Trophoblast cell (in vitro differentiated cells and primary cell): ENCODE measurements at places on chromosomes 3 and 15.

- DNase-seq: no peak
Observed at GRCh38 chr3:162021206-162021605, 524.6 kb downstream of the OTOL1 start.

DNA sequence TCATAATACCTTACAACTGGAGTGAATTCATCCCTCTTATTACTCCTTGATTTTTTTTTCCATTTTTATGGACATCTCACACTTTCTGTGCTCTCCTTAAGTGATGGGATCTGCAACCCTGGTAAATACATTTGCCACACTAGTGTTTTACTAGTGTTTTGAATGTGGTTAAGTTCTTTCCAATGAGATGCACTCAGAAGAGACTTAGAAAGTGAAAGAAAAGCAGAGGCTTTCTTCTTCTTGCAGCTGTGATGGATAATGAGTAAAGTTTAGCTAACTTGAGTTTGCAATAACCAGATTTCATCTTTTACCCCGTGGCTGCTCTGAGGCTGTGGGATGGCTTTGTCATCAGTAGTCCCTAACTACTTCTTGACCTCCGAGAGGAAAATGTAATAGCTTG, 1248.4 kb downstream of the NSUN3 start:
- no peak for DNase-seq

GRCh38 chr3:101829874-101830273, 19.4 kb upstream of the NFKBIZ start:
- no peak for DNase-seq

DNA sequence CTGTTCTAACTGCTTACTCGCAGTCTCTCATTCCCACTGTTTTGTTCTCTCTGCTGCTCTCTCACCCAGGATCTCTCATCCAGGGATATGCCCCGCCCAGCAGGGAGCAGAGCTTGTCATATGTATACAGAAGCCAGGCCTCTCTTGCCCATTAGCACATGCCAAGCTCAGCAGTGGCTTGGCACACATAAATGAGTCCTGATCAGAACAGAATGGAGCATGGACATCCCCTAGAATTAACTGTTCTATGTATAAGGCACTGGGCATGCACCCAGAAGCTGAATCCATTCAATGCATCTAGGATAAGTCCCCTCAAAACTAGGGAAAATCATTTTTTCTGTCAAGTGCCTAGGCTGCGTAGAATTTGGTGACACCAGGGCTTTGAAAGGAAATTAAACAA, 61.6 kb downstream of the IGSF11 start:
- no peak for DNase-seq

- DNase-seq: no peak
Observed at GRCh38 chr3:81033684-81034083, 727.8 kb downstream of the GBE1 start.
